ENCODE measurements at places on chromosomes 2 and 18.

- no peak for DNase-seq
Observed at GRCh38 chr2:14749884-14750283, 117.4 kb downstream of the LRATD1 start.

- DNase-seq: no peak
Observed at GRCh38 chr2:126642031-126642430, 13.9 kb upstream of the GYPC start.

DNA sequence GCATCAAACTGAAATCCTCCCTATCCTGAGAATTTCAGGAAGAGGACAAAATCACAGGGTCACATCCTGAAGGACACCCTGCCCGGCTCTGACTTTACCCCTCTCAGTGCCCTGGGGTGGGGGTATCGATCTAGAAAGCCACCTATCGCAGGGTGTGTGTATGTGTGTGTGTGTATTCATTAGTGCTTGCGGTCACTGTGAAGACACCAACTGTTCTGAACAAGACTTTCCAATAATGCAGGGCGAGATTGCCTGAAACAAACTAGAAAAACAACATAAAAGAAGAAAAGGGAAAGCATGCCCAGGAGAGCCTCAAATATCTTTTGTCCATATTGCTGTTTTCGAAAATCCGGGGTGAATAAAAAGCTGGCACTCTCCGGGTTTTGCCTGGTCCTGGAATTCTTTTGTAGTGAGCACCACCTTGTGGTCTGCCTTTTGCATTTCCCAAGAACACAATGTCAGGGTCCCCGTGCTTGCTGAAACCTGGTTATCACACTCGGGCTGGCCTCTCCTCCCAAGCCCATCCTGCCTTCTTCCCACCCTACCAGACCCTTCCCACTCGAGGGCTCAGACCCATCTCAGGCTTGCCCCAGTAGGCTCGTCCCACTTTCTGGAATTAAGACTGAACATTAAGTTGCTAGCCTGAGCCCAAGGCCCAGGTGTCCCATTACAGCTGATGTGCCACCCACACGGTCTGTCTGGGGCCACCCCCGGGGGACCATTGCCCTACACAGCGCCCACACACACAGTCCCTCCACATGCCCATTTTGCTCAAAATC is 25.0 kb upstream of the COPS8 start:
- no peak for DNase-seq

GRCh38 chr2:110818767-110819481 is 86.6 kb downstream of the ACOXL start:
- DNase-seq: no peak

DNA sequence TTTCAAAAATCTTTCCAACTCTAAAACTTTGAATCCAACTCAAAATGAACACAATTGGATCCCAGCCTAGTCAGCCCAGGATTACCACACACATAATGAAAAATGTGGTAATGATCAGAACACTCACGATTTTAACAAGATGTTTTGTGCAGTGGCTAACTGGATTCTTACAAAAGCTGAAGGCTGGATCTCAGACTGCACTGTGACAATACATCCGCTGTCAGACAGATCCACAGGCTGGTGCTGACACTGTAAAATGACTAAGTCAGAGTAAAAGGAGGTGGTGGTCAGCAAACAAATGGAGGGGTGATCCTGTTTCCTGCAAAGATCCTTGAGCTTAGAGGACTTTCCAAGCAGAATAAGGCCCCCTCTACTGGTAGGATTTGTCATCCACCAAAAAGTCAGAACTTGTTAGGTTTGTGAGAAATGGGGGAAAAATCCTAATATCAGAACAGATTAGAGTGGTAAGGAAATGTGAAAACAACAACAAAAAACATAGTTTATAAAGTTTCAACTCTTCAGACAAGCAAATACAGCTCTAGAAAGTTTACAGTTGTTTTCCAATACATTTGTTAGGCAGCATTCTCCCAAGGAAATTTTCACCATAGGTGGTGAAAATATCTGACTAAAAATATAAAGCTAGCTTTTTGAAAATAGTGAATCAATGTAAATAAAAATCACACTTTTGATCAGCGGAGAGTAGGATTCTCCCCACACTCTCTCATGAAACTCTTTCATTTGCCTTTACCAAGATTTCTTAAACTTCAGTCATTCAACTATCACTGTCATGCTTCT is 211.9 kb downstream of the AGPS start:
- DNase-seq: no peak

DNA sequence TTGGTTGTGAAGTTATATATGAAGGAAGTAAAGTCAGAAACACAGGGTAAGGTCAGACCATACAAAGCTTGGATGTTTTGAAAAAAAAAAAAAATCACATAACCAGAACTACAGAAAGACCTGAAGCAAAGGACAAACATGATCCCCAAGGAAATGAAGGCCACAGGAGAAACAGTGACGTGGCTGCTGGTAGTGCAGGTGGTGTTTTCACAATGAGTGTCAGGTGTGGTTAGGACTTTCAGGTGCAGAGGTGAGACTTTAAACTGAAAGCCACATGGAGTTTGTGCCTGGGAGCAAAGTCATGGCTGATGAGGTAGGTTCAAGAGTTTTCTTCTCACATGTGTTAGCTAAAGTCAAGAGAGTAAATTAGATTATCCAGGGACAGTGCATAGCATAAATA is 270.7 kb downstream of the PIEZO2 start:
- DNase-seq: no peak

- DNase-seq: no peak
Observed at GRCh38 chr2:10238991-10239485, 63.7 kb upstream of the HPCAL1 start.

DNA sequence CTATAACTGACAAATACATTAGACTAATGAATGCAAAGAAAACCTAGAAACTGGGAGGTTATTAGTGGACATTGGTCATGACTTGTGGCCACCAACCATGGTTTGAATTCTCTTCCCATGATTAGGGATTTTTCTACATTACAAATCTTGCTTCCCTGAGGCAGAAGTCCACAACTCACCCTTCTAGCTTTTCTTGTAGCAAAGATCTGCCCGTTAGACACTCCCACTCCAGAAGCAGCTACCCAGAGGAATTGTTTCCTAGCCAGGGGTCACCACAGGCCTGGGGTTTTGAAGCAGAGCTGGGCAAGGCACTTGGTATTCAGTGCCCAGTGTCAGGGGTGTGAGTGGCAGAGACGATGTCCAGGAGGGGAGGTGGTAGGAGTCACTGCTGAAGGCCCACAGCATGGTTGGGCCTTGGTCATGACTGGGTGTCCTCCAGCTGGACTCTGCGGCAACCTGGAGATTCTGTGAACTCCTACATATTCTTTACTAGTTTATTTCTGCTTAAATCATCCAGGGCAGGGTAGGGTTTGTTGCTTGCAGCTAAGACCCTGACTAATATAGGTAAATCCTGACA is 54.9 kb downstream of the ACTR2 start:
- DNase-seq: no peak

DNA sequence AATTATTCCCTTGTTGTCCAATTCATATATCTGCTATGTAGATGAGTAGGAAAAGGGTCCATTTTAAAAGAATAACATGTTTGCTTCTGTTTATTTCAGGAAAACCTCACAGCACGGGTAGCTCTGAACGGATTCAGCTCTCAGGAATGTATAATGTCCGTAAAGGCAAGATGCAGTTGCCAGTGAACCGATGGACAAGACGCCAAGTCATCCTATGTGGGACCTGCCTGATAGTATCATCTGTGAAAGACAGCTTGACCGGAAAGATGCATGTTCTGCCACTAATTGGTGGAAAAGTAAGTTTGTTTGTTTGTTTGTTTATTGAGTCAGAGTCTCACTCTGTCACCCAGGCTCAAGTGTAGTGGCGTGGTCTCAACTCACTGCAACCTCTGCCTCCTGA is 114.6 kb downstream of the PHLPP1 start:
- DNase-seq: no peak

GRCh38 chr2:144645083-144645778 is 125.3 kb upstream of the ZEB2 start:
- no peak for DNase-seq

- no peak for DNase-seq
Observed at GRCh38 chr2:120943403-120944034, 207.9 kb downstream of the GLI2 start.

GRCh38 chr2:143758629-143759330 is 629.6 kb downstream of the ARHGAP15 start:
- no peak for DNase-seq

DNA sequence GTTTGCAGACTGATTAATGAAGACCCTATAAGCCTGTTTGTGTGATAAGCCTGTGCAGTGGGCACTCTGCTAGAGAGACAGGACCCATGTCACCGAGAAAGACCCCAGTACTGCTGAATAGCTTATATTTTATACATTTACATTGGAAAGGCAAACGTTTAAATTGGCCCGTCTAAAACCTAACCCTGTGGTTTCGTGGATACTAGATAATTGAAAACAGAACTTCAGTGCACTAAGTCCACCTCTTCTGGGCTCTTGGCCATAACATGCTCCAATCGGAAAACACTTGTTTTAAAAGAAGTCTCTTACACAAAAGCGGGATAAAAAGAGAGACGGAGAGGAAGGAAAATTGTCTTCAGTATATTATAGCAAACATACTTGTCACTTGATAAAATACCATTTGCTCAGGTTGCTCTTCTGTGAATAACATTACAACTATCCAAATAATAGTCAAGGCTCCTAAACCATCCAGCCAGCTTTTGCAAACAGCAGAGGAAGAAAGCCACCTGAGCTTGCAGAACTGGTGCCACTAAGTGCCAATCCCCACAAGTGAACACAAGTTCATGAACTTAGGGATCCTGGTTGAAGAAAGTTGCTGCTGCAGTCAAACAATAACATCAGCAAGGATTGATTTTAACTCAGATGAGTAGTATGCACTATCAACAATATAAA is 218.4 kb upstream of the FN1 start:
- DNase-seq: no peak

GRCh38 chr2:33212151-33212550 is 264.3 kb upstream of the RASGRP3 start:
- DNase-seq: no peak

GRCh38 chr2:64839844-64840243 is 149.4 kb upstream of the SLC1A4 start:
- no peak for DNase-seq

DNA sequence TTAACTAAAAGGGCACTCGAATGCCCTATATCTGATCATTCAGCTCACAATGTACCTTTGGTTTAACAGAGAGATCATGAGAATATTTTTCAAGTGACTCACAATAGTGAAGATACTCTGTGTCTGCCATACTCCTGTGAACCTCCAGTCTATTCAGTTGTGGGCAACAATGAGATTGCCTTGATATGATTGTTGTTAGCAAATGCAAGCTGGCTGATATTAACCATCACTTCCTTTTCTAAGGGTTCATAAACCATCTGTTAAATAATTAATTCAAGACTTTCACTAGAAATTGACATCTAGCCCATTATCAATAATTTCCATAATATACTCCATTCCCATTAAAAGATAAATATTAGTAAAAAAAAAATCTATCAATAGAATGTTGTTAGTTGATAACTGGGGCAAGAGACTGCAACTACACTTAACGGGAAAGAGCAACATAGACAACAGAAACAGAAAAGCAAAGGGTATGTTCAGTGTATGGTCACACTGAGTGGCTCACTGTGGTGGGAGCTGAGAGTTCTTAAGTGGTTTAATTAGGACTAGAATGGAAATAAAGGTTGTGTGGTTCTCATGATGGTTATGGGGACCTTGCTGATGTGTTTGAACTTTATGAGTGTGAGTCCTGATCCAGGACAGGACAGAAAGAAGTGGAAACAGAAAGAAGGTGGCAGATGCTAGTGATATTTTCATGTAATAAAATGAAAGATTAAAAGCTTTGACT is 11.9 kb downstream of the IL18RAP start:
- no peak for DNase-seq

GRCh38 chr2:8252997-8253694 is 428.7 kb upstream of the ID2 start:
- DNase-seq: no peak

DNA sequence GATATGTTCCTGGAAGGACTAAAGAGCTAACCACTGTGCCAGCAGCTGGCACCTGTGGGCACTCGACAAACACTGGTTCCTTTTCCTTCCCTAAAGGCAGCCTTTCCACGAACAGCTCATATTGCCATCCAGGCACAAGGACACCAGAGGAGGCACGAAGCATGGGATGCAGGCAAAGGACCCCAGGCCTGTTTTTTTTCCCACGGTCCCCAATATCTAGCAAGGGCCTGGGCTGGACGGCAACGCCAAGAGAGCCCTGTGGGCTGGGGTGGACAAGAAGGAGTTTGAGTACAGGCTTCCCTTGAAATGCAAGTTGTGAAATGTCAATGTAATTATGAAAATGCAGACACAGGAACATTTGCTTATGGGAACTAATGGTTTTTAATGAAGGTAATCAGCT is 135.9 kb downstream of the CYP26B1 start:
- no peak for DNase-seq

- DNase-seq: no peak
Observed at GRCh38 chr2:101442042-101442666, 32.8 kb downstream of the RFX8 start.

- no peak for DNase-seq
Observed at GRCh38 chr2:29753671-29754444, 167.5 kb downstream of the ALK start.

- DNase-seq: no peak
Observed at GRCh38 chr2:69489793-69490192, 52.6 kb upstream of the NFU1 start.

DNA sequence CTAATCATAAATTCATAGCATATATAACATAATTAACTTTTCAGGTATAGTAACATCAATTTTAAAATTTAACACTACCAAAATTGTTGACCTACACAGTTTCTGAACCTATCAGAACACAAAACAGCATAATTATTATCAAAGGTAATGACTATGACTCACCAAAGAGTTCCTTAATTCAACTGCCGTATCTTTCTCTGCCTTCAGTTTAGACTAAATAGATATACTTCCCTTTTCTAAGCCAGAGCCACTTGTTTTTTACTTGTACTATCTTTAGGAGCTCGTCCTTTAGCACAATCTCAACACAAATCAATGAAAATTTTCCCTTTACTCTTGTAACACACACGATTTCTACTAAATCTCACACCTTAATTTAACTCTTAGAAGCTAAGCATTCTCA is 54.4 kb downstream of the CCDC88A start:
- DNase-seq: no peak
